ENCODE measurements at places on chromosomes 12 and 14.

- DNase-seq: no peak
Measured at GRCh38 chr14:34872822-34873588, 2.2 kb downstream of the BAZ1A start.

DNA sequence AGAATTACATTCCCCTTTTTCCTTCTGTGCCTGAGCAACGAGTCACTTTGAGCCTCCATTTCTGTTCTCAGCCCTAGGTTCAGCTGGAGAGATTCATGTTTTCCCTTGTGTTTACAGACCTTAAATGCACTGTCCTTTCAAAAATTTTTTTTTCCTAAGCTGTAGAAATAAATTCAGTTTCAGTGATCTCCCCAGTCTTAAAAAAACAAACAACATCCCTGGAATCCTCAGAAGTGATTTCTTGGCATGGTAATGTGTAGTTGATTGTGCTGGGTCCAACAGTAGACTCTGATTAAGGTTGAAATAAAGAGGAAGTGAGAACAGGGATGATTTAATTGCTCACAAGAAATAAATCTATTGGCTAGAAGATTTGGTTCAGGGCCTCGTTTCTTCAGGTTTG, 89.3 kb downstream of the NTN4 start:
- no peak for DNase-seq

DNA sequence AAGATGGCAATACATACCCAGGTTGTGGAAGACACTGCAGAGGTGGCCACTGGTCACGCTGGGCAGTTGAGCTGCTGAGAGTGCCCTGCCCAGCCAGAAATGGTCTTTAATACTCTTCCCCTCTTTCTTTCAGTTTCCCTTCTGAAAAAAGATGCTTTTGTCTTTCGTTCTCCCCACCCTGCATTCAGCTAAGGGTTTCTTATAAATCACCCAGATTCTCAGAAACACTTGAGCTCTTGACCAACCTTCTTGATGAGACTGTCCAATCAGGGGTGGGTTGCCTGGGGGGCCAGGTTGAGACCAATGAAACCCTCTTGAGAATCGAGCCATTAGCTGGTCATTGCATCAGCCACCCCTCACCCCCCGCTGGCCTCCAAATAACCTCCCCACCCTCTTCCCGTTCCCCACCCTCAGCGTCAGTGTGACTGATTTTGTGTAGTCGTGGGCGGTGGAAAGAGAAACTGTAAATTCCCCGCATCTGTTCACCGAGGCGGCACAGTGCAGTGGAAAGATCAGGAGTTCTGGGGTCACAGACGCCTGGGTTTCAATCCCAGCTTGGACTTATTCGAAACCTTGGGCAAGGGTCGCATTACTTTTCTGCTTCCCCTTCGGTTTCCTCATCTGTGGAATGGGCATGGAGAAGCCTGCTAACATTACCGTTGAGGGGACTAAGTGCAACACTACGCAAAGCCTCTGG, 52.3 kb downstream of the SLC25A47 start:
- DNase-seq: peak; percentile 98

GRCh38 chr14:76827696-76828296, 1.6 kb downstream of the LRRC74A start:
- no peak for DNase-seq

- no peak for DNase-seq
Measured at GRCh38 chr12:93519859-93520258, 52.5 kb downstream of the MRPL42 start.

DNA sequence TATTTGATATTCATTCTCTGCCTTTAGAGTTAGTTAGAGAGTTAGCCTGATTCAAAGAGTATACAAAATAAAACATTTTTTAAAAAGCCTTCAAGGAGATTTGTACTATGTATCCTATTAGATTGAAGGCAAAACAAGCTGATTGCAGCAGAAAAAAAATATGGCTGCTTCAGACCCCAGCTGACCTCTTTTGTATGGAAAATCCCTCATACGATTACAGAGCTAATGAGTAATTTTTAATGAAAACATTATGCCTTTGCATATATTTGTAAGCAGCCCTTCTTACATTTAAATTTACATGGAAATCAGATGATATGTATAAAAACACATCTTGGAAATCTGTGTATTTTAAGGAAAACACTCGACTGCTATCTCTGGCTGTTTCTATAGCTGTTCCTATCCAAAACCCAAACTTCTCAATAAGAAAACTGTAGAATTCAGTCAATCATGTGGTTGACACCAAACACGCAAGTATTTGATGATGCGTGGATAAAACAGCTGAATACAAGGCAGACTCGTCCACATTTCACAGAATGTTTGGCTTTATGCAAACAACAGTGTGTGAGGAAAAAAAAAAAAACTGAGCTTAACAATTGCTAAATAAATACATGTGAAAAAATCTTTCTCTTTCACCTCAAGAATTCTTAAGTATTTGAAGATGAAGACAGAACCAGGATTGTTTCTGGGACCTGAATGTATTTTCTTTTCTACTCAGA, 275.3 kb downstream of the EGLN3 start:
- DNase-seq: no peak

GRCh38 chr12:65845751-65846537, 21.7 kb downstream of the HMGA2 start:
- no peak for DNase-seq

- DNase-seq: no peak
Measured at GRCh38 chr12:53058674-53059433, 9.0 kb downstream of the TNS2 start.

GRCh38 chr14:65255583-65256461, 153.5 kb upstream of the MAX start:
- DNase-seq: no peak

DNA sequence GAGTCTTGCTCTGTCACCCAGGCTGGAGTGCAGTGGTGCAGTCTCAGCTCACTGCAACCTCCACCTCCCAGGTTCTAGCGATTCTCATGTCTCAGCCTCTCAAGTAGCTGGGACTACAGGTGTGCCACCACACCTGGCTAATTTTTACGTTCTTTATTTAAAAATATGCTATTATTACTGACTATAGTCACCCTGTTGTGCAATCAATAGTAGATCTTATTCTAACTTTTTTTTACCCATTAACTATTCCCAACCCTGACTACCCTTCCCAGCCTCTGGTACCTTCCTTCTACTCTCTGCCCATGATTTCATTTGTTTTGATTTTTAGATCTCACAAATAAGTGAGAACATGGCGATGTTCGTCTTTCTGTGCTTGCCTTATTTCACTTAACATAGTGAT, 2.5 kb downstream of the OXA1L start:
- no peak for DNase-seq

- DNase-seq: no peak
Measured at GRCh38 chr12:25992026-25992782, 33.7 kb downstream of the RASSF8 start.

DNA sequence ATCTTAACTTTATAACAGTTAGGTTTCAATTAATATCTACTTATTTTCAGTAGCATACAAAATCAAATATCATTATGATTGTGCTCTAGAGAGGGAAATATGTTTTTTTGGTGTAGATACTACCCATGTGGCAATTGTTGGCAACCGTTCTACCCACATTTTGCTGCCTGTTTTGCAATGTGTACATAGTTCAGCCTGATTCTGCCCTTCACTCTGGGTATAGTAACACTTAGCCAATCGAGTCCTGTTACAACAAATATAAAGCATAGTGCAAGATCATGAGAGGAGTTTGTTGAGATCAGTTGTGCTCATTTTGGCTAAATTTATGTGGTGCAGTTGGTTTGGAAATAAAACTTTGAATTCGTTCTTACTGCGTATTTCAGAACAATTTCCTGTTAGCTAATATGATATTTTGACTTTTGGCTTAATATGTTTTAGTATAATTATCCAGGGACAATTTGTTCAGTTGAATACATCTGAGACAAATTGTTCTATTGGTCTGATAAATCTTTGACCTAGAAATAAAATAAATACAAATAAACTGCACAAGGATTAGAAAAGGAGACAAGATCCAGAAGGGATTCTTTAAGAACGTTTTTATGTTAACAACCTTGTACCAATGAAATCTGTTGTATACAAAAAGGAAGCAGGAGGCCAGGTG, 76.9 kb downstream of the ATF7IP start:
- no peak for DNase-seq

- DNase-seq: no peak
Measured at GRCh38 chr12:93197067-93197593, 180.6 kb upstream of the NUDT4 start.

- DNase-seq: no peak
Measured at GRCh38 chr12:67630373-67631088, 18.0 kb upstream of the DYRK2 start.

- no peak for DNase-seq
Measured at GRCh38 chr12:83042441-83043200, 355.9 kb downstream of the TMTC2 start.

DNA sequence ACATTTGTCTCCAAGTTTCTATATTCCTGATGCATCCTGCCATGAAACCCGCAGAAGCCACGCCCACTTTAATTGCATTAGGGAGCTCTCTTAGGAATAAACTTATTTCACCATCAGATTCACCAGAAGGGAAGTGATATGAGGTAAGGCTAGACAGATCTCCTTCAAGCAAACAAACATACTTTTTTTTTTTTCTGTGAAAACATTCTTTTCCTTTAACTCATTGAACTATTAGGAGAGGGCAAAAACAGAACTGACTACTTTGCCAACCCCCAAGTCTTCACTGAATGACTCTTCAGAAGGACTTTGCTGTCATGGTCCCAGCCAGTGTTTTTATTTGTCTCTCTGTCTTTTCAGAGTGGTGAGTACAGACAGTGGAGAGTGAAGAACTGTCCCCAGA, 48.4 kb downstream of the GTF2A1 start:
- DNase-seq: no peak

GRCh38 chr12:109598428-109598854, 24.8 kb downstream of the MVK start:
- no peak for DNase-seq

GRCh38 chr12:58889557-58889956, 30.7 kb downstream of the LRIG3 start:
- no peak for DNase-seq

DNA sequence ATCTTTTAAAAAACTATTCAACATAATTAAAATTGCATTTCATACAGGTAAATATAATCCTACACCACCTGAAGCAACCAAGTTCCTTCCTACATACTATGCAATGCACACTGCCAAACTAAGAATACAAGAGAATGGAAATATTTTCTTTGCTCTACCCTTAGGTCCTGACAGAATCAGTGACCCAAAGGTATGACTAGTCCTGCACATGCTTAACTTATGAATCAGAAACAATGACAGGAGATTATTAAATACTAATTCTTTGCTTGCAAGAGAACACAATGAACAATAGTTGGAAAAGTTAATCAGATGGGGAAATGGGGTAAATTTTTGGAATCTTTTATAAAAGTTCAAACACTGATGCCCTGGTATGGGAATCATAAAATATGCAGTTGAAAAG, 220.1 kb downstream of the SOX5 start:
- no peak for DNase-seq

DNA sequence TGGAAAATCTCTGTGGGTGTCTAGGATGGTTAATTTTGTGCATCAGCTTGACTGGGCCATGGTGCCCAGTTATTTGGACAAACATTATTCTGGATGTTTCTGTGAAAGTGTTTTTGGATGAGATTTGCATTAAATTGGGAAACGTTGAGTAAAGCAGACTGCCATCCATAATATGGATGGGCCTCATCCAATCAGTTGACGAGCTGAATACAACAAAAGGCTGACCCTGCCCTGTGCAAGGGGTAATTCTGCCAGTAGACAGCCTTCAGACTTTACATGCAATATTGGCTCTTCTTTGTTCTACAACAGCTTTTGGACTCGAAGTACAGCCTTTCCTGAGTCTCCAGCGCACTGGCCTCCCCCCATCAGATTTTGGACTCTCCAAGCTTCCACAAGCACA, 1.5 kb upstream of the CDKN3 start:
- DNase-seq: no peak

Data from AG09309 (cell line).